NAMALWA (cell line): ENCODE measurements at places on chromosomes 11 and 22.

GRCh38 chr11:17153757-17154156 is 54.0 kb downstream of the PIK3C2A start:
- no peak for DNase-seq

DNA sequence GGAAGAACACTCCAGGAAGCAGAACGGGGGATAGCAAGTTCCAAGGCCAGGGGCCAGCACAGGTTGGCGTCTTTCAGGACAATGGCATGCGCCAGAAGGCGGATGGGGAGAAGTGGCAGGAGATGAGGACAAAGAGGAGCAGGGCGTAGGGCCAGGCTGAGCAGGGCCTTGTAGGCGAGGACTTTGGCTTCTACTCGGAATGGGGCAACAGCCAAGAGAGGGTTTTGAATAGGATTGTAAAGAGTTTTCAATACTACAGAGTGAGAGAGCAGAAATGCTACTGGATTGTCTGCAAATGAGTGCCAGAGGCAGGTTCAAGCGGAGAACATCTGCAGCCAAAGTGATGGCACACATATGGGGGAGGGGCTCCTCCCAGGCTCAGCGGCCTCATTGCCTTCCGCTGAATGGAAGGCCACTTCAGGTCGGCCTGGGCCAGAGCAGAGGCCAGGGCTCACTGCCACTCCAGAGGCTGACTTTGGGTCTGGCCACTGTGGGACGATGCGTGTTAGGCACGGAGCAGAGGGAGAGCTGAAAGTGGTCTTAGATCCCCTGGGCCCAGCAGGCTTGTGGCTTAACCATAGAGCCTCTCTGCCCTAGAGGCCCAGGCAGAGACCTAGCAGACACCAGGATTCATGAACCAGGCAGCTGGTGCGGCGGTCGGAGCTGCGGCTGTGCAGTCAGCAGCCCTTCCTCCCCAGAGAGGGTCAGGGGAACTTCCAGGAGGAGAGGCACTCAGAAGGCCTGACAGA is 118.2 kb downstream of the DSCAML1 start:
- DNase-seq = no peak

GRCh38 chr11:38784164-38784563 is 2186.1 kb upstream of the RAG2 start:
- no peak for DNase-seq

- DNase-seq = no peak
Observed at GRCh38 chr11:116109228-116109627, 605.0 kb upstream of the CADM1 start.

- DNase-seq = no peak
Observed at GRCh38 chr11:73201249-73201648, 16.8 kb upstream of the P2RY2 start.

DNA sequence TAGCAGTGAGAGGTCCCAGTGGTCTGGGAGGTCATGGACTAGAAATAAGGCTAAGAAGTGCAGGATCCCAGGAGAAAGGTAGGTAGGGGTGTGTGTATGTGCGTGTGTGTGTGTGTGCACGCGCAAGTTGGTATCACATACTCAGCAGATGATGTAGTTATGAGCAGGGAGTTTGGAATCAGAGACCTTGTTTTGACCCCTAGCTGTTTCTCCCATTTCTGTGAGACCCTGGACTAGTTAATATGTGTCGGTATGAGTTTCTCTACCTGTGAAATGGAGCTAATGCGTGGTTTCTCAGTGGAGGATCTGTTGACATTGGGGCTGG is 1.3 kb downstream of the SERPING1 start:
- no peak for DNase-seq

- DNase-seq = no peak
Observed at GRCh38 chr11:26106726-26107125, 225.2 kb upstream of the ANO3 start.

DNA sequence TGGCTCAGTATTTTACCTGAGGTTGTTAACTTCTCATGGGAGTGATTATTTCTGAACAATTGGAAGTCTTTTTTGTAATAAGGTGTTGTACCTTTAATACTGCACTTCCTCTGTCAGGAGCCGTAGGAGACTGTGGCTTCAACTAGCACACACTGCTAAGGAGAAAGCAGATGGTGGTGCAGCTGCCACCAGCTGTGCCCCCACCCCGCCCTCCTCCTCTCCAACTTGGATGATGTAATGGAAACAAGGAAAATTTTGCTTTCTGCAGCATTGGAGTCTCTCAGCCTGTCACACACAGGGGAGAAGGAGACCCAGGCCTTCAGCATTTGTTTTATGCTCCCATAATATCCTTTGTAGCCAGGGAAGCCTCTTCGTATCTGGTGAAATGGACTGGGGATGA is 91.2 kb downstream of the TEAD1 start:
- DNase-seq = peak; percentile 3

DNA sequence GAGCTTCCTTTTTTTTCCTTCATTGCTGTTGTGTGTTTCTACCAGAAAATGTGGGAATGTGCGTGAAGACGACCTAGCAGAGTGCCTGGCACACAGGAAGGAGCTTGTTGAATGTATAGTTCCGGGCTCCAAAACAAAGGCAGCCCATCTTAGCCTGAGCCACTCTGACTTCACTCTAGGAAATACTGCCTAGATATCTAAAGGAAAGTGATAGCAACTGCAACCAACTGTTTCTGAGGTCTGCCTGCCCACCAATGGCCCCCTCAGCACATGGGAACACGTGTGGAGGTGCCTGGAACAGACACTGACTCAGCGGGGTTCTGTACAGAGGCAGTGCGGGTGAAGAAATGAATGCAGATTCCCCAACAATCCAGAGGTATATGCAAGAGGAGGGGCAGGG is 14.7 kb upstream of the XBP1 start:
- no peak for DNase-seq

DNA sequence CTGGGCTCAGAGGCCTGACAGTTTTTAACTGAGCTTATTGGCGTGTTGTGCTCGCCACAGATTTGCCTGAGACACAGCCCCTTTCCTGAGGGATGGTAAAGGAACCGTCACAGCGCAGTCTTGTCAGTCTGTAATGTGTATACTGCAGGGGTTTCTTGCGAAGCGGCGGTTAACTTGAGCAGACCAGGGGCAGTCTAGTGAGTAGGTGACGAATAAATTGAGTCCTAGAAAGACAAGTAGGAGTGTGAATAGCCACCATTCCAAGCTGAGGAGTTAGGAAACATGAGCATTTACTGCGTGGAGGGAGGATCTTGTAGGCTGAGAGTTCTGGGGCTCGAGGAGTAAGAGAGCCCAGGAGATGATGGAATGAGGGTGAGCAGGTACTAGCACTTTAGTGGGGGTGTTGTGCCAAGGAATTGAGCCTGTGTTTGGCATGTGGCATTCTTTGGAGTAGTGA is 1.4 kb downstream of the MED15 start:
- DNase-seq = peak; percentile 26

DNA sequence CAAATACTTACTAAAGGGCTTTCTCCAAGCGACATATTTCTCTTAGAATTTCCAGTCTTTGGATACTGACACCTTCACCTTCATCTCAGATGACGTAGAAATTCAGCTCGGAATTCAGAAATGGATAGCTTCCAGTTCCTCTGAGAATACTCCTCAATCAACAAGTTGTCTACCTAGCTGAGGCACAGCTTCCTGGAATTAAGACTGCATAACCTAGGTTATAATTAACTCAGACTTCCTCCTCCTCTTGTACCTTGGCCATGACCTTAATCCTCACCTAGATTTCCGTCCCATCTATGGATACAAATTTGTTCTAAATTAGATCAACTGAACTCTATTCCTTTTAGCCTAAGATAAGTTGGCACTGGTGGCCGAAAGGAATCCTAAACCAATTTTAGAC is 17.4 kb downstream of the ATP5MG start:
- DNase-seq = no peak

GRCh38 chr22:36702842-36703215 is 723 bp downstream of the CACNG2 start:
- DNase-seq = no peak

GRCh38 chr11:94636388-94636949 is 69.3 kb downstream of the PIWIL4 start:
- no peak for DNase-seq

GRCh38 chr22:38267086-38267485 is 5.7 kb downstream of the TMEM184B start:
- DNase-seq = no peak

GRCh38 chr11:78100676-78101472 is 21.2 kb upstream of the NDUFC2 start:
- DNase-seq = no peak

DNA sequence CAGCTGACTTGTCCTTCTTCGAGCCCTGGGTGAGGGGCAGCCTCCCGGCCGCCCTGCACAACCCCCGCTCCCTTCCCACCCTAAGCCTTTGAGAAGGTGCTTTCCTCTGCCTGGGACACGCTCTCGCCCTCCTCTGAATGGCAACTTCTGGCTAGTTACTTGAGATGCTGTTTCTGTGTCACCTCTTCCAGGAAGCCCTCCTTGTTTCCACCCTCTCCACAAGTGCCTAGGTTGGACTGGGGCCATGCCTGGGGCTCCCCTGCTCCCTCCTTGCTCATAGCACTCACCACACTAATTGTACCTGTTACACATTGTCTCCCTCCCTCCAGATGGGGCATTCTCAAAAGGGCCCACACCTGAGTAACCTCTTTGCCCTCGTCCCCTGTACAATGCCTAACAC is 72.2 kb downstream of the SCUBE1 start:
- DNase-seq = no peak

GRCh38 chr11:2477254-2477653 is 32.4 kb downstream of the KCNQ1 start:
- no peak for DNase-seq

- no peak for DNase-seq
Observed at GRCh38 chr11:30206249-30206996, 24.4 kb upstream of the FSHB start.

- no peak for DNase-seq
Observed at GRCh38 chr22:28771195-28771791, 1.2 kb upstream of the CCDC117 start.

- DNase-seq = no peak
Observed at GRCh38 chr11:57103899-57104605, 77.7 kb upstream of the LRRC55 start.

DNA sequence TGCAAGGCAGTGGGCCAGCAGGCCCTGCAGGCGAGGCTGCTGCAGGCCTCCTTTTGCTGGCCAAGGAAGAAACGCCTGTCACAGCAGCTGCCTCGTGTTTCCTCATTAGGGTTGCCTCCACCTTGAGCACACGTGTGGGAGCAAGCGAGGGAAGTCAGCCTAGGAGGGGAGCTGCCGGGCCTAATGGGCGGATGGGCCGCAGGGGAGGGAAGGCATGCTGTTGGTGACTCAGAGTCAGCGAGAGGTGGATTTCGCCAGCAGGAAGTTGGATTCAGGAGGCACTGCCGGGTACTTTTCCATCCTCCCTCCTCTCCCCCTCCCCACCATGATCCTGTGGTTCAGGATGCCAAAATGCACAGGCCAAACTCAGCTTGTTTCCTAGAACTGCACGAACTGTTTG is 498.7 kb downstream of the METTL15 start:
- DNase-seq = no peak

DNA sequence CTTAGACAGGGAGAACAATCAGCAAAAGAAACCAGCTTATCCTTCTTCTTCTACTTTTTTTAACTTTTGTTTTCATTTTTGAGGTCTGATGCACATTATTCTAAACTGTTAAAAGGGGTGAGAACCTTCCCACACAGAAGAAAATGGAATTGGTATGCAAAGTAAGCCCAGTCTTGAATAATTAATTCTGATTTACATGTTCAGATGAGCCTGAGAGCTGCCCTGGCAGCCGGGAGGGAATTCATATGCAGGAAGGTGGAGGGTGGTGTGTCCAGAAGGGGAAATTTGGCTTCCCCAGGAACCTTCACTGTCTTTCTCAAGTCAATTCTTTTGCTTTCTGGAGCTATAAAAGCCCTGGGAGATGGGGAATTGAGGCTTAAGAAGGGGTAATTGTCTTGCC is 181.0 kb downstream of the INSC start:
- DNase-seq = no peak

GRCh38 chr11:94675813-94676212 is 92.3 kb upstream of the AMOTL1 start:
- no peak for DNase-seq
